ENCODE measurements at places on chromosomes 2 and 18.
A peak's percentile ranks its signal among the peaks of the same experiment; 100 is the strongest.

DNA sequence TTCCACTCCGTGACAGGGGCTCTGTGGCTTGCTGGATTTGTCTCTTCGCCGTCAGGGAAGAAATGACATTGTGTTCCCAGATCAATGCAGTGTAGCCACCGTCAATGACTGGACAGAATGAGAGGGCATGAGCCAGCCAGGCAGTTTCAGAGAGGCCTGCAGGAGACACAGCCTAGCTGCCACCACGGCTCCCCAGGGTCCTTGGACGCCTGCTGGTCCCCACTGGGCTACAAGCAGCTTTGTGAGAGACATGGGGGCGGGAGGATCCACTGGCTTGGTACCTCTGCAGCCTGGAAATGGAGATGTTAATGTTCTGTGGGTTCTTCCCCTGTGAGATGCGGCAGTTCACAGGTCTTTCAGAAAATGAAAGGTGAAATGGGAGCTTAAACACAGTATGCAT lies 12.1 kb upstream of the AMER3 start:
- no peak for DNase-seq

DNA sequence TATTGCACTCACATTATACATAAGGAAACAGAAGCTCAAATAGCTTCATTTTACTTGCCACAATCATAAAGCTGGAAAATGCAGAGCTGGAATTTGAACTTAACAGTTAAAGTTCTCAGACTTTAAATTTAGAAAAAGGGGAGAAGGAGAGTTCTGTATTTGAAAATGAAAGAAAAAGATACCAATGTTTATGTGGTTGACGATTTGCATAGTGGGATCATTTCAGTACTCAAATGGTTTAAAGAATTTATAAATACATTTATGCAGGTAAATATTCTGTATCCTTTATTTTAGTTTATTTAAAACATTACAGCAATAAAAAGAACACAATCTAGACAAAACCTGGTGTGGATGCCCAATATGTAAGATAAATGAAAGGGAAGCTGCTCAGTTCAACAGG lies 25.5 kb upstream of the STAT4 start:
- DNase-seq: no peak

GRCh38 chr18:8948471-8949149 lies 153.9 kb upstream of the NDUFV2 start:
- peak; percentile 91 for DNase-seq

GRCh38 chr2:158495175-158495574 lies 38.4 kb downstream of the PKP4 start:
- no peak for DNase-seq

DNA sequence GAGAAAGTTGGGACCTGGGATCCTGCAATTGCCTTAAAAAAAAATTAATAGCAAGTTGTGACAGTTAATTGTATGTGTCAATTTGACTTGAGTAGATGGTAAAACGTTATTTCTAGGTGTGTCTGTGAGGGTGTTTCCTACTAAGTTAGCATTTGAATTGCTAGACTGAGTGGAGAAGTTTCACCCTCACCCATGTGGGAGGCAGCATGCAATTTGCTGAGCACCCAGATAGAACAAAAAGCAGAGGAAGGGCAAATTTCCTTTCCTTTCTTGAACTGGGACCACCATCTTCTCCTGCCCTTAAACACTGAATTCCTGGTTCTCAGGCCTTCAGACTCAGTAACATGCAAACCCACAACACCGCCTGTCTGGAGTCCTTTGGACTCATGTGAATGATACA lies 455.7 kb downstream of the GALR1 start:
- DNase-seq: no peak
